Stimulated activated CD4-positive, alpha-beta T cell treated with anti-CD3 and anti-CD28 coated beads, Interleukin-12 subunit alpha, Interleukin-12 subunit beta, amount 100 ng/mL, for 24 hours (primary cell): ENCODE measurements at places on chromosomes 4 and X.

DNA sequence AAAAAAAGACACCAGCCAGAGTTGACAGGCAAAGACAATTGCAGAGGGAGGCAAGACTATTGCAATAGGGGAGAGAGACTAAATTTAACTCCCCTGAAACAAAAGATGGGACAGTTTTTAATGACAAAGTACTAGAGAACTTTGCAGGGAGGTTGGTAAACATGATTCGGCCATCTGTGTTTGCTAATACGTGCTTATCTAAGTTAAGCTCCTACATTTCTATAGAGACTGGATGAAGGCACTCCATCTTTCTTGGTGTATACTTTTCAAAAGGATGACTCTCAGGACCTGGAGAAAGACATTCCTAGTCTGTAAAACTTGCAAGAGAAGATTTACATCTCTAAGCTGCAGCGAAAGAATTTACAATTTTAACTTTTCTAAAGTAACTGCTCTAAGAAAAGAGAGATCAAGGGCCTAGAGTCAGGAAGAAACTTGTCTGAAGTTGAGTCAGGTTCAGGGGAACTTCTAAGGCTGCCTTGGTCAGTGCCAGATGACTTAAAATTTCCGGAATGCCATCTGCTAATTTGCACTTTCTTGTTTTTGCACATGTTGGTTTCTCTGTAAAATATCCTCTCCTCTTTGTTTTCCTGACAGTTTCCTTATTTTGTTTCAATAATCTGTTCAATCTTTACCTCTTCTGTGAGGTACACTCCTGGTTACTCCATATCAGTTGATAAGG is 10.6 kb downstream of the ADAM29 start:
- DNase-seq = no peak

DNA sequence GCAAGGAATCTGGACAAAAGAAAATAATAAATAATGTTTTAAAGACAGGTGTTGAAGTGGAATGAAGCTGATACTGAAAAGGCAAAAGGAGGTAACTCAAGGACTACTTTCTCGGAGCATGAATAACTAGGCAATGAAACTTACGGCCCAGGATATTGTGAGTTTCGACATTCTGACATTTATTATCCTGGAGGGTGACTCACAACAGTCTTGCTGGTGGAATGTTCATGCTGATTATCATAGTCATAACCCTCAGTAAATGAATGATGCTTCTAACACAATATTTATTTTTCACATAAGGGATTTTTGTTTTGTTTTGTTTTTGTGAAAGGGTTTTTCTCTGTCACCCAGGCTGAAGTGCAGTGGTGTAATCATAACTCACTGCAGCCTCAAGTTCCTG is 147.0 kb upstream of the HPGD start:
- DNase-seq = no peak

DNA sequence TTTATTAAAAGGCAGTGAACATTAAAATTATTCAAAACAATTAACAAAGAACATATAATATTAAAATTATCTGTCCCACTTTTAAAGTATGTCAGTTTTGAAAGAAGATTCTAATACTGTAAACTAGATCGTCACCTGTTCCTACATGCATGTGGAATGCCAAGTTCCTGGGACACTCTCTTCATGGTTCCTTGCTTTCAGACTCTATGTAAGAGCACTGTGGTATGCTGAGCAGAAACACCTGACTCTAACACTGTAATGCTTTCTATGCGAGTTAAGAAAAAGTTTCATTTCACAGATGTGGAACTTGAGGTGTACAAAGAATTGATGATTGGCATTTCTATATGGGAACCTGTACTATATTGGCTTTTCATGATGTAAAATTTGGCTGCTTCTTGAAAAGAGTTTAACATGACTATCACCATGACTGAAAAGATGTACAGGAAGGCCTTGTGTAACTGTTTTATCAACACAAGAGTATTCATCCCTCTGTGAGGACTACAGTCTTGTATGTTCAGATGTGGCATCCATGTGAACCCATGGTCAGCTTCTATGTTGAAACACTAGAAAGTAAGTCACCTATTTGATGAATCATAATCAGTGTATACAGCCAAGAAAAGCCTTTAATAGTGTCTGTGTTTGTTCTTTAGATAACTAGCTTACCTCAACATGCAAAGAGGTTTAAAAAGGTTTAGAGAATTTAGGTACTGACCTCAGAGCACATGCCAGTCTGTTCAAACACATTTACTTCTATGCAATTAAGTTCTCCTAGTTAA is 354.5 kb downstream of the ARHGAP24 start:
- DNase-seq = no peak

GRCh38 chrX:65652098-65652497 is 15.4 kb upstream of the MSN start:
- DNase-seq = no peak

GRCh38 chrX:17535229-17535628 is 160.2 kb downstream of the NHS start:
- peak; percentile 7 for DNase-seq

GRCh38 chr4:76665153-76665552 is 230.1 kb downstream of the SHROOM3 start:
- DNase-seq = no peak

GRCh38 chr4:186725469-186726425 is 2.1 kb upstream of the FAT1 start:
- DNase-seq = no peak

- no peak for DNase-seq
Measured at GRCh38 chrX:119728487-119728886, 29.9 kb upstream of the SOWAHD start.

GRCh38 chrX:45769761-45770582 is 569.3 kb upstream of the DIPK2B start:
- peak; percentile 32 for DNase-seq

- no peak for DNase-seq
Measured at GRCh38 chr4:139676913-139677585, 11.4 kb downstream of the MGST2 start.

- DNase-seq = no peak
Measured at GRCh38 chrX:49177873-49178480, 6.3 kb downstream of the PLP2 start.

- no peak for DNase-seq
Measured at GRCh38 chr4:112127803-112128202, 17.5 kb upstream of the FAM241A start.
